Gastrocnemius medialis (tissue), 4 donors: ENCODE measurements at places on chromosomes 7 and 10. TPM values are rescaled to one million over a fixed set of nuclear protein-coding genes. Genes with fewer than 3 reads are reported as not detected.
A peak's percentile ranks its signal among the peaks of the same experiment; 100 is the strongest.

The SPDYE9 gene
- not detected for total RNA-seq

The HHEX gene
- total RNA-seq, result not detected

GRCh38 chr10:32417911-32418547 is 27.9 kb upstream of the CCDC7 start:
- H3K4me3 ChIP-seq, result no peak overlapping the region
- H3K36me3 ChIP-seq, result no peaks in the 10 kb centered on the region

GRCh38 chr10:53918755-53919154 is 882.3 kb downstream of the PCDH15 start:
- no peaks in the 10 kb centered on the region for H3K27me3 ChIP-seq
- H3K27ac ChIP-seq, result no peak overlapping the region
- H3K4me3 ChIP-seq, result no peak overlapping the region
- no peak for DNase-seq
- no peaks in the 10 kb centered on the region for H3K36me3 ChIP-seq

- no peak overlapping the region for H3K27ac ChIP-seq
- no peak for DNase-seq
- H3K36me3 ChIP-seq, result no peaks in the 10 kb centered on the region
- H3K27me3 ChIP-seq, result no peaks in the 10 kb centered on the region
- H3K4me3 ChIP-seq, result no peak overlapping the region
Measured at GRCh38 chr7:126698909-126699308, 553.8 kb downstream of the GRM8 start.

GRCh38 chr10:50464004-50464409 is 159.7 kb downstream of the SGMS1 start:
- H3K4me3 ChIP-seq, result no peak overlapping the region
- peak; percentile 28 for DNase-seq
- no peak overlapping the region for H3K27ac ChIP-seq
- H3K36me3 ChIP-seq, result no peaks in the 10 kb centered on the region
- no peaks in the 10 kb centered on the region for H3K27me3 ChIP-seq
- H3K4me1 ChIP-seq, result peaks cover 36% of the 10 kb centered on the region

- H3K4me1 ChIP-seq, result peaks cover 6% of the 10 kb centered on the region
- H3K36me3 ChIP-seq, result no peaks in the 10 kb centered on the region
- no peak overlapping the region for H3K27ac ChIP-seq
- no peak for DNase-seq
Measured at GRCh38 chr10:119609516-119609915, 12.8 kb upstream of the TIAL1 start.

GRCh38 chr7:143511593-143512047 is 33.9 kb downstream of the TAS2R41 start:
- H3K4me3 ChIP-seq, result no peak overlapping the region
- H3K4me1 ChIP-seq, result peaks cover 8% of the 10 kb centered on the region
- H3K27me3 ChIP-seq, result no peaks in the 10 kb centered on the region
- H3K36me3 ChIP-seq, result no peaks in the 10 kb centered on the region
- no peak overlapping the region for H3K27ac ChIP-seq
- no peak for DNase-seq
